NCI-H1105 (cell line): ENCODE measurements at places on chromosomes 2 and 18.

- DNase-seq = no peak
Observed at GRCh38 chr2:216827073-216827720, 32.7 kb downstream of the TNP1 start.

DNA sequence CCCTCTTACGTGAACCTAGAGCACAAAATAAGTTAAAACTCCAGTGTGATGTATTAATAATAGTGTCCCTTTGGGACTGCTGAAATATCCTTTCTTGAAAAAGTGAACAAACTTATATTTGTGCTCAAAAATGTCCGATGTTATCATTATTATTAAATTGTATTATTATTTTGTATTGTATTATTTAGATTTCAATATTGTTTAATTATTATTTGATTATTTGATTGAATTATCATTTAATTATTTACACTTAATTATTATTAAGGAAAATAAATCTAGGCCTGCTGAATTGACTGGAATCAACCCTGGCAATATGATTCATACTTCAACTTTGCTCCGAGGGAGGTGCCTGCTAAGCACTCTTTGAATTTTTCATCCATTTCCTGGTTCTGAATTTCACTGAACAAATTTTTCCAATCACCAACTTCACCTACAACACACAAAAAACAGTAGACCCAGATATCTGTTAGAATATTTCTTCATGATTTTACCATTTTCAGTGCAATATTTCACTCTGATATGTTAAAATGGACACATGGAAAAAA, 10.9 kb upstream of the EIF2AK2 start:
- DNase-seq = no peak

DNA sequence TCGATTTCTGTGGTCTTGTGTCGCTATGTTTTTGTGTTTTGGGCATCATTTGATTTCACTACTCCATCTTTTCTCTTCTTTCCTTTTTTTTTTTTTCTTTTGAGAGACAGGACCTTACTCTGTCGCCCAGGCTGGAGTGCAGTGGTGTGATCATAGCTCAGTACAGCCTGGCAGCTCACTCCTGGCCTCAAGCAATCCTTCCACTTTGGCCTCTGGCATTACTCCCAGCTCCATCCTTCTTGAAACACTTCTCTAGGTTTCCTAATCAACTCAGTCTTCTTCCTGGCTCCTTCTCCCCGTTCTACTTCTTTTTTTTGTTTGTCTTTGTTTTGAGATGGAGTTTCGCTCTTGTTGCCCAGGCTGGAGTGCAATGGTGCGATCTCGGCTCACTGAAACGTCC, 26.5 kb downstream of the TCF23 start:
- DNase-seq = no peak

DNA sequence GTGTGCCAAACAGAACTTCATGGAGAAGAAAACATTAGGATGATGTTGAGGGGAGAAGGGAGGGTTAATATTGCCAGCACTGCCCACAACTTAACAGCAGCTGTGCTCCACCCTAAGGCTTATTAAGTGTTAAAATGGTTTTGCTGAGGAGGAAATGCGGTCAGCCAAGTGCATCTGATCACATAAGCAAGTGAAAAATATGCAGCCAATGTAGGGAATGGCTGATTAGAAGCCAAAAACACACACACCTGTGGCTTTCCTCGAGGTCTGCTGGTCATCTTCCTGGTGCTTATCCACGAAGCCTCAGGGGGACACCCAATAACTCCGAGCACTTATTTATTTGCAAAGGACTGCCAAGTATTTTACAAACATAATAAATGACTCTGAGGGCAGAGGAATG, 66.3 kb upstream of the GPR45 start:
- DNase-seq = no peak

- no peak for DNase-seq
Observed at GRCh38 chr18:31931163-31931885, 11.6 kb downstream of the TRAPPC8 start.

DNA sequence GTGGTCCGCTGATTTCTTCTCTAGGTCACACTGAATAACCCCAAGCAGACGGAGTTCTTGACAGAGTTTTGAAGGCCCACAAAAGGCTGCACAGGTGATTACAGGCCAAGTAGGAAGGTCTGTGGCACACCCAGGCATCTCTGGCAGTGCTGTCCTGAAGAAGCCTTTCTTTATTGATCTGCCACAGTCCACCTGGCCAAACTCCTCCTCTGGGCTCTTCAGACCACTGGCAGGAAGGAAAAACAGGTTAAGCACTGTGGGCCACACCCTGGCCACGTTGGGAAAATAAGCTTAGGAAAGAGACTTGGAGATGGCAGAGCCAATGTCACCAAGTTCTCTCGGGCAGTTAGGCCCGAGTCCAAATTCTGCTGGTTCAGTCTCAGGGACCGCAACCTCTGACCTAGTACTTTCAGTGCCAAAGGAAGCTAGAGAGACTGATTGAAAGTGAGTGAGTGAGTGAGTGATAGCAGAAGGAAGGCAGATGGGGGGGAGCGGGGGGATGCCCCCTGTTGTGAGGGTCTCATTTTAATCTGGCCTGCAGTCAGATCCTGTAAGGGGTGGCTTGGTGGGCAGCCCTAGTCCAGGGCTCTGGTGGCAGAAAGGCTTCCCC, 102.9 kb downstream of the TGFA start:
- DNase-seq = no peak

GRCh38 chr2:119289642-119290041, 66.0 kb downstream of the STEAP3 start:
- no peak for DNase-seq

GRCh38 chr2:98374958-98375570, 28.8 kb downstream of the CNGA3 start:
- no peak for DNase-seq

DNA sequence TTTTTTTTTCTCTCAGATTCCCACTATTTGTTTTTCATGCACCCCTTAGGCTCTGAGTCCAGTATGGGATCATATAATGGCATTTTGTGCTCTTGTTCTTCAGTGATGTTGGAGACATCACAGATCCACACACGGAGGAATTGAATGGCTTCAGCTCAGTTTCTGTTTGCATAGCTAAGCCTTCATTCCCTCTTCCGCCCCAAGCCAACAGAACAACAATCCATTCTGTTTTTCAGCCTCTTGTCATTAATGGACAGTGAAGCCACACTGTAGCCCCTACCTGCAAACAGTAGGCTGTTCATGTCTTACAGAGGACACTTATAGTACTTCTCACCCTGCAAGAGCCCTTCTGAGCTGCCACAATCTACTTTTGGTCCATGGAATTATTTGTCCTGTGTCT, 64.0 kb upstream of the ZSWIM2 start:
- no peak for DNase-seq

DNA sequence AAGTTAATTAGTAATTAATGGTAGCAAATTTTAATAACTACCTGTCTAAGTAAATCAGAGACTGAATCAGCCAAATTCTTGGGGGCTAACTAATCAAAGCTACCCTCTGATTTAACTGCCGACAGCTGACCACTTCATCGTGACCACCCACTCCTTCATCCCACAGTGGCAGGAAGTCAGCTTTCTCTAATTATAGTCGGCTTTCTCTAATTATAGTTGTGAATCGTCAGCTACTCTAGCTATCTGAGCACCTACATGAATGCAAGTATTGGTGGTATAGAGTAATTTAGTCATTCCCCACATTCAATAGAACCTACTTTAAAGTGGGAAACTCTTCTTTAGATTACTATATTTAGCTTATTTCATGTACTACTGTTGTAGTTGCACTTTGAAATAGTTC, 185.5 kb downstream of the PTGR3 start:
- DNase-seq = no peak

DNA sequence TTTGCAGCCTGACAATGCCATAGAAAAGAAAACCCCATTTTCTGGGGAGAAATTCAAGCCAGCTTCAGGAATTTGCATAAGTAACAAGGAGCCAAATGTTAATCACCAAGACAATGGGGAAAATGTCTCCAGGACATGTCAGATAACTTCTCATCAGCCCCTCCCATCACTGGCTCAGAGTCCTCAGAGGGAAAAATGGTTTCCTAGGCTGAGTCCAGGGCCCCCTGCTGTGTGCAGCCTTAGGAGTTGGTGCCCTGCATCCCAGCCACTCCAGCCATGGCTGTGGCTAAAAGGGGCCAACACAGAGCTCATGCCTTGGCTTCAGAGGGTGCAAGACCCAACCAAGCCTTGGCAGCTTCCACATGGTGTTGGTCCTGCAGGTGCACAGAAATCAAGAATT, 63.7 kb upstream of the FANCL start:
- DNase-seq = no peak

- no peak for DNase-seq
Observed at GRCh38 chr18:11671156-11671555, 17.9 kb upstream of the GNAL start.

DNA sequence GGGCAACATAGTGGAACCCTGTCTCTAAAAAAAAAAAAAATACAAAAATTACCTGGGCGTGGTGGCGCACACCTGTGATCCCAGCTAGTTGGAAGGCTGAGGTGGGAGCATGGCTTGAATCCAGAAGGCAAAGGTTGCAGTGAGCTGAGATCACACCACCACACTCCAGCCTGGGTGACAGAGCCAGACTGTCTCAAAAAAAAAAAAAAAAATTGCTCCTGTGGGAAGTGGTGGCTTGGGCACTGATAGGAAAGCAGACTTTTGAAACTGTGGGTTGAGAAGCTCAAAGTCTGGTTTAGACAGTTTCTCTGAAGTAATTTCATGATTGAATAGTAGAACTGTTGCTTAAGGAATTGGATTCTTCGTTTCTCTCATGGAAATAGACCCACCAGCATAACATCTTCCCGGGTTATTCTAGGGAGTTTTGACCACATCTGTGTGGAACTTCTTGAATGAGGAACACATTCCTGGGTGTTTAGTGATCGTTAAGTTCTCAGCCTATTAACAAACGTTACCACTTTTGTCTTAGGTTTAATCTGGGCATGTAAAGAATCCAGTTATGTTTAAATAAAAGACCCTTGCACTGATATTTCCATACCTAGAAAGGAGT, 33.5 kb downstream of the GRHL1 start:
- no peak for DNase-seq

DNA sequence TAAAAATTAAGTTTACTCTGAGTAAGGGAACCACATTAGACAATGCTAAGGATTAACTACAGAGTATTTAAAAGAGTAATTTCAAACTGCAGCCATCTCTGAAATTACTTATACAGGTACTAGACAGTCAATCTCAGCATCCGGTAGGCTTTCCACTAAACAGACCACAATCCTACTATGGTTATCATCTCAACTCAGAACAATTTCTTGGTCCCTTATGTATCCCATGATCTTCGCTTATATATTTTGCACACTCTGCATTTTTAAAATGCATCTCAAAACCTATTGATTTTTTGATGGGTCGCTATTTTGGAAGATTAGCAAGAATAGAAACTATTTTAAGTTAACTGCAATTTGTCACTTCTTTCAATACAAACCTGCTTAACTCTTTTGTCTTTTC, 1.4 kb downstream of the PPP4R1 start:
- no peak for DNase-seq

DNA sequence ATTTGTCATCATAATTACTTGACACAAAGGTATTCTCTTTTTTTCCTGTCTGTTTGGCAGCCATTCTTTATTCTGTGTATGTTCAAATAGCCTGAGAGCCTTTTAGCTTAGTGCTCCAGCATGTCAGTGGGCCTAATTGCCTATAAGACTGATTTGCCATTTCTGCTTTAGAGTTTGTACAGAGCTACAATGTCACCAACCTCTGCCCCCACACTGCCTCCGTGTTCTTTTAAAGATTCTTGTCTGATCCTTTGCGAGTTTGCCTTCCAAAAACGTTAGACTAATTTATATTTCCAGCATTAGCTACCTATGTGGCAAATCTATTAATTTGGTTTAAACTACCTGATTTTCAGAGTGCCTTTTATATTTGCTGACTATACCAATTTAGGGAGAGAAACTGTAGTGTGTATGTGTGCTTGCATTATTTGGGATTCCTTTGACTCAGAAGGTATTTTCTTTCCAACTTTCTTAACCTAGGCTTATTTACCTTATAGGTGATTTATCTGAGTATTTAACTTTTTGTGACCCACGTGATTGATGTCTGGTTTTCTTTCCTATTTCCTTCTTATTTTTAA, 70.8 kb downstream of the FAM117B start:
- no peak for DNase-seq

DNA sequence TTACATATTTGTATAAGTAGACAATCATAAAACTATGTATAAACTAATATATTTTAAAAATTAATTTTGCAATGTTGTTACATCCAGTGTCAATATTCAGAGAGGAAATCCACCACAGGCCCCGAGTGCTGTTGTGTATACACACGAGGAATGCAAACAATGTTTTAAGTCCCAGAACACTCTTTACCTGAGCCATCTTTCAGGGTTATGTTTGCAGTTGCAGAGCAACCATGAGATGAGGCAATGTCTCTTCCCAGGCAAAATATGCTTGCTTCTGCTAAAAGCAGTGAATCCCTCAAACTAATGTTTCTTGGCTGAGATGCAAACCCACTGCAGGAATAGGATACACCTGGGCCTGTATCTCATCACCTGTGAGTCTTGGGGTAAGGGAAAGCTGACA, 91.3 kb downstream of the ASXL2 start:
- no peak for DNase-seq
